ENCODE measurements at places on chromosomes 12 and 14.

- DNase-seq, result no peak
These were observed 47.6 kb upstream of the SLC2A13 start for GRCh38 chr12:40153432-40153831.

DNA sequence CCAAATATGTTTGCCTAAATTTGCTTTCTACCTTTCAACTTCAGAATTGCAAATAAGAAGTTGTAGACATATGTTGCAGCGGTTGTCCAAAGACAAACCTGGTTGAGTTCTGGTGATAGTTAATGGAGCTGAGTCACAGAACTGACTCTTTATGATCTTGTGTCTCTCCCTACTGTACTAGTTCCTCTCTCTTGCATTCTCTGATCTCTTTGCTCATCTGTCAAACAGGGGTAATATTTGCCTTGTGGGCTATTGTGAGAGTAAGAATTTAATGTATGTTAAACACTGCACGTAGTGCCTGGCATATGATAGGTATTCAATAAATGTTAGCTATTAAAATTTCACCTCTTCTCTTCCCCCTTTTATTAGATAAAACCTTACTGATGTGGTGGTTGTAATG, 283.5 kb upstream of the RGS6 start:
- DNase-seq, result no peak

- DNase-seq, result peak; percentile 61
These were observed 51.7 kb downstream of the RPH3A start for GRCh38 chr12:112843287-112843686.

- DNase-seq, result no peak
These were observed 41.8 kb downstream of the DDX51 start for GRCh38 chr12:132102297-132102696.

DNA sequence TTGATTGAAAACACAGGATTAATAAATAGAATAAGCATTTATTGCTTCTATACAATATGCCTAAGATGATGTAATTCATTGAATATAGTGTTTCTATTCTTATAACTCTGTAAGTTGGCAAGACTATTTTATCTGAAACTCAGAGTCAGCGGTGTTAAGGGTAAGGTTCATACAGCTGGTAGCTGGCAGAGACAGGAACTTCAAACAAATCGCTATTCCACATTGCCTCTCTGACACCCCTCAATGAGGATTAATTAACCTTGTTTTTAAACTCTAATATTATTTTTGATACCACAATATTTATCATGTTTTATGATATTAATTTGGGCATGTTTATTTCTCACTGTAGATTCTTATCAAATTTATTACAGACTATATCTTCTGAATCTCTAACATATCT, 323.4 kb downstream of the ACSS3 start:
- no peak for DNase-seq

DNA sequence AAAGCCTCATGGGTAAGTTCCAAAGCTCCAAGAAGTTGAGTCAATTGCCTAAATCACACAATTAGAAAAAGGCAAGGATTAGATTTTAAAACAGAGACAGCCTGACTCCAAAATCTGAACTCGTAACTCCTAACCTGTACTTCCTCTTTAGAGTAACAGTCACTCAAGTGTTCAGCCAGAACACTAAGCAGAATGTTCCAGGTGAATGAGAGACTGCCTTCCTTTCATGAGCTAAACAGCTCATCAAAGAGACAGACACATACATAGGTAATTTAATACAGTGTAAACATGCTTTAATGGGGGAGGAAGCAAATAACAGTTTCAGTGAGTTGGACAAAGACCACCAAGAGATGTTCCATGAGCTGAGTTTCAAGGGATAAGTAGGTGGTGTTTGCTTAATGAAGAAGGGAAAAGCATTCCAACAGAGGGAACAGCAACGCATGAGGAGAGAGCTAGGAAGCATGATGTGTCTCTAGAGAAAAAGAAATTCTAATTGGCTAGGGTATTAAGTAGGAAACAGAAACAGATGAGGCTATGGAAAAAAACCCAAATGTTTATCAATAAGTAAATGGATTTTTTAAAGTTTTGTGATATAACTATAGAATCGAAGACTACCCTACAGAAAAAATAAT, 403.9 kb downstream of the MED13L start:
- no peak for DNase-seq

DNA sequence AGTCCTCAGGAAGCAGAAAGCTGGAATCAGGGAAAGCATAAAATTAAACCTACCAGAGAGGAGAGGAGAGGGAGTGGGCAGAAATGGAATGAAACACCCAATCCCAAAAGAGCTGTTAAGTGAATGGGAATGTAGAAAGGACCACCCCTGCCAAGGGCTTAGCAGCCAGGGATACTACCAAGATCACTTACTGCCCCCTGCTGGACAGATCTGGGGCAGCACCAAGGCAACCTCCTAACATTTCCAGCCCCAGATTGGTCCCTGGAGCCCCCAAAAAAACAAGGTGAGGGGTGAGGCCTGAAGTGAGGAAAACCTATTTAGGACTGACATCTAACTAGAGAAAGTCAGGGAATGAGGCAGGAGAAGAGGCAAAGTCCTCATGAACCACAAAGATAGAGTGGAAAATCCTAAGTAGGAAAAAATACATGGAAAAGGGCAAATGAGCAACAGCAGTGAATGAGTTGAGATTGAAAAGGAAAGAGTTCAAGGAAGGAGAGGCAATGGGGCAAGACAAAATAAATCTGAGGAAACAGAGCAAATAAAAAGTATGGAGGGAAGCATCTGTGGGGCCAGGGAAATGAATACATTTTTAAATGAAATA, 11.2 kb upstream of the FKBP11 start:
- DNase-seq, result peak; percentile 45

- DNase-seq, result peak; percentile 40
These were observed 2.3 kb downstream of the OTUB2 start for GRCh38 chr14:94028450-94028826.

DNA sequence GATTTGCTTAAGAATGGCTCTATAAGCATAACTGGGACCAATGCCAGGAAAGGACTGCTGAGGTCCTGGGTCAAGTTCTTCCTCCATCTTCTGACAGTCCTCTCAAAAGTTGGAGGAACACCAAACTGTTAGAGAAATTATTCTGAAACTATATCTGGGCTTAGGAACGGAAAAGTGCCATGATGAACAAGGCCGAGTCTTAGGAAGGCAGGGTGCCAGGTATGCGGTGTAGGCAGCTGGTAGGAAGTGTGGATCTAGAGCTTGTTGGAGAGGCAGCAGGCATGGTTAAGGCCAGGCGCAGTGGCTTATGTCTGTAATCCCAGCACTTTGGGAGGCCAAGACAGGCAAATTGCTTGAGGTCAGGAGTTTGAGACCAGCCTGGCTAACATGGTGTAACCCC, 7.7 kb downstream of the GNPTAB start:
- no peak for DNase-seq

DNA sequence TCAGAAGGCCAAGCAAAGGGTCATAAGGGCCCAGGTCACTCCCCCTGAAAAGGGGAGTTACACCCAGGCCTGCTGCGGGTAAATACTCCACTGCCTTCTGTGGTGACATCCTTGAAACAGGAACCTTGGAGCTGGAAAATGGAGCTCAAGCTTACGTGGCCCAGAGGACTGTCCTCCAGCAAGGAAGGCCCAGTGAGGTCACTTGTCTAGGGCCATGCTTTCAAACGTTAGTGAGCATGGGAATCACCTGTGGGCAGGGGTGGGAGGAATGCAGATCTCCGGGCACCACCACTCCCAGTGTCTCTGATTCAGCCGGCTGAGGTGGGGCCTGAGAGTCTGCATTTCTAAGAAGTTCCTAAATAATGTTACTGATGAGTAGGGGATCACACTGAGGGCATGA, 140.5 kb upstream of the CCND2 start:
- DNase-seq, result no peak

DNA sequence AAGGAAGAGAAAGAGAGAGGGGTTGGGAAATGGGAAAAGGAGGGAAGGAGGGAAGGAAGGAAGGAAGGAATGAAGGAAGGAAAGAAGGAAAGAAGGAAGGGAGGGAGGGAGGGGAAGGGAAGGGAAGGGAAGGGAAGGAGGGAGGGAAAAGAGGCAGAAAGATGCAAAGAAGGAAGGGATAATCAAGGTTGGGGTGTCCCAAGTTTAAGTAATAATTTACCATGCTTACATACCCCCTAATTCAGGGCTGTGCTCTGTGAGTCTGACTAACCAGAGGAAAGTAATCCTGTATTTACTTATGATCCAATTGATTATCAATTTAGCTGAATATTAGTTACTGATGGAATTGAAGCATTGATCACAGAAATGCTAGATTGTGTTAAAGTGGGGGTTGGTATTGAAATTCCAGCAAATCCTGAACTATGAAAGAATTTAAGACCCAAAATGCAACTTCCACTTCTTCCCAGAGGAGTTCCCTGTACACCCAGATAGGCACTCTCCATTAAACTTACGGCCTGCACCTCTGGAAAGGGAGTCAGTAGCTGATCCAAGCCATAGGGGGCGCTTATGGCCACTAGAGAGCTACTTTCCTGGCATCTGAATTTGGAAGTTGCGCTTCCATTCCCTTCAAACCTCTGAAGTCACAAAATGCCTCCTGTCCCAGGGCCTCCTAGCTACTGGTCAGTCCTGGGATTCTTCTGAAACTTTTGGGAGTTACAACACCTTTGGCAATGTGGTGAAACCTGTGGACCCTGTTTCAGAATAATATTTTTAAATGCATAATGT, 162.7 kb upstream of the PWP1 start:
- no peak for DNase-seq

GRCh38 chr14:105363847-105364708, 34.3 kb upstream of the TEX22 start:
- DNase-seq, result peak; percentile 9

DNA sequence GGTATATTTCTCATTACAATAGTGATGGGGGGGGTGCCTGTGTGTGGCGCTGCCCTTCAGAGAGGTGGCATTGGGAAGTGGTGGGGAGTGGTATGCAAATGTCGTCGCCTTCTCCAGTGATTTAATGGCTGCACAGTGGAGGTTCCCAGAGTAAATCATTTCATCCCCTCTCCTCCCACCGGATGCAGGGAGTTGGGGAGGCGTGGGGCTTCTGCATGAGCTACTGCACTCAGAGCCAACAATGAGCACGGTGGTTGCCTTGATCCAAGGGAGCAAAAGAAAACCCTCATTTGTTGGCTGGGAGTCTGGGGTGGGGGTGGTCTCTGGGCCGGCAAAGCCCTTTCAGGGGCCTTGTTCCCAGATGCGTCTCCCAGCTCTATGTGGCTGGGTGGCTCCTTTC, 124.3 kb downstream of the AACS start:
- no peak for DNase-seq

DNA sequence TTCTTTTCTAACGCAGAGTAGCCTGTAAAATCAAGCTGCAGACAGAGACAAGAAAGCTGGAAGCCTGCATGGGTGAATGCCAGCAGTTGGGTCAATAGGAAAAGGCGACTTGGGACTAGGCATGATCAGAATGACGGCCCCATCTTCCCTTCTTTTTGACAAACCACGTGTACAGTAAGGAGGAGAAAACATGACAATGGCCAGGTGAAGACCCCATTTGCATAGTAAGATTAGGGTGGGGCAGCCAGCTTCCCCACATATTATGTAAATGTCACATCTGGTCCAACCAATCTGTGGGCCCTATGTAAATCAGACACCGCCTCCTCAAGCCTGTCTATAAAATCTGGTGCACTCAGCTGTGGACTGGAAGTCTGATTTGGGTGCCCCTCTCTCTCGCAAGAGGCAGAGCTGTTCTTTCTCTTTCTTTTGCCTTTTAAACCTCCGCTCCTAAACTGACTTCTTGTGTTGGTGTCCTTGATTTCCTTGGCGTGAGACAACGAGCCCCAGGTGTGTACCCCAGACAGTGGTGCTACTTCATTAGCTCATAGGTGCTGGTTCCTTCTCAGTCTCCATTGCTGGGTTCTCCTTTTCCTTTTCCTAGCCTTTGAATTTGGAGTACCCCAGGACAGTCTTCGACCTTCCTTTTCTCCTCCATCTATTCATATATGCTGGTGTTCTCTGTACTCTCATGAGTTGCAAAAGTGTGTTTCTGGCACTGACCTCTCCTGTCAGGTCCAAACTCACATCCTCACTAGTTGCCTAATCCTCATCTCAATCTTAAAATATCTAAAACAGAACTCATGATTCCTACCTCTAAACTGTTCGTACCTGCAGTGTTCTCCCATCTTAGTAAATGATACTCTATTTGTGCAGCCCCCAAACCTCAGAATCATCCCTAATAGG, 9.4 kb upstream of the DHRS7 start:
- DNase-seq, result no peak

DNA sequence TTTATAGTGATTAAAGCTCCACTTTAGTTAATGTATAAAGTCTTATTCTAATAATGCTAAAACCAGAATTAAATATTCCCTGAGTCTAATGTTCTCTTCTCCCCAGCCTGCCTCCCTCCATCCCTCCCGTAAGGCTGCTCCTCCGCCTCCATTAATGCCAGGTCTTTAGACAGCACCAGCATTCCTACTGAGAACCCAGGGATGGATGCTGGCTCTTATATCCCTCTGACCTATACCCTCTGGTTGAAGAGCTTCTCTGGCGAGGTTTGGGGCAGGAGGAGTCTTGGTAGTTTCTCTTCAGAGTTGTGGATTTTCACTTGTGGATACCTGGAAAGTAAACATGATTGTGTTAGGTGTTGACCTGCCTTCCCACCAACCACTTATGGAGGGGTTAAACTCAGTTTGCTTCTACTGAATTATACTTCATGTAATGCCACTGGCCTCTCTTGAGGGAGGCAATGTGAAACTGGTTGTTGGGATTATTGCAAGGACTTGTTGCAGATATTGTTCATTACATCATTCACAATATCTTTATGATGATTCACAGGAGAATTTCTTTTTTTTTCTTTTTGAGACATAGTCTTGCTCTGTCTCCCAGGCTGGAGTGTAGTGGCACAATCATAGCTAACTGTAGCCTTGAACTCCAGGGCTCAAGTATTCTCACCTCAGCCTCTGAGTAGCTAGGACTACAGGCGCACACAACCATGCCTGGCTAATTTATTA, 11.1 kb upstream of the SMAGP start:
- DNase-seq, result no peak

DNA sequence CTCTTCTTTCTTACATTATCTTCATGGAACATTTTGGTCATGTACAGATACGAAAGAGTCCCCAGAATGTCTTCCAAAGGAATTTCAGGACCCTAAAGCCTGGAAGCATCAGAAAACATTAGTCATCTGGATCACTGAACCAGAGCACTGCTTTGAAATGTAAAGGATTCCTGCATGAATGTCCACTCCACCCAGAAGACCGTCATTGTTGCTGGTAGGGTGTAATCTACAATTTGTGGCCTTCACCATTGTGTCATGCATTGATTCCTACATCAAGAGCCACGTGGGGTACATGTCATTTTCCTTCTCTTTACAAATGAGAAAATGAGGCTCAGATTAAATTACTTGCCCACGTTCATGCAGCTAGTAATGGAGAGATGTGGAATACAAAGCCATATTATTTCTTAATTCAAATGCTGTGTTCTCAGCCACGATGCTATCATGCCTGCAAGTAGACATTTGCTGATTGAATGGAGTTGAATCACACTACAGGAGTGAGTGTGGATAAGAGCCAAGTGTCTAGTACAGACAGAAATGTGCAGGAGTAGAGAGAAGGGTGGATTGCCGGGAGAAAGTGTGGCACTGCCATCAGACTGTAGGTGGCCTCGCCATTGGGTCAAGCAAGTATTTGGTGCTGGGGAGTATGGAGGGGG, 231.2 kb downstream of the C12orf75 start:
- DNase-seq, result peak; percentile 78

Measured in RPMI7951 (cell line).